ENCODE measurements at places on chromosomes 7 and 10.

GRCh38 chr7:76316984-76317781, 14.7 kb downstream of the HSPB1 start:
- no peak for DNase-seq

- no peak for DNase-seq
These were observed 273.8 kb downstream of the AUTS2 start for GRCh38 chr7:69871886-69872569.

GRCh38 chr7:5553298-5553877, 129.8 kb upstream of the TNRC18 start:
- DNase-seq: no peak

DNA sequence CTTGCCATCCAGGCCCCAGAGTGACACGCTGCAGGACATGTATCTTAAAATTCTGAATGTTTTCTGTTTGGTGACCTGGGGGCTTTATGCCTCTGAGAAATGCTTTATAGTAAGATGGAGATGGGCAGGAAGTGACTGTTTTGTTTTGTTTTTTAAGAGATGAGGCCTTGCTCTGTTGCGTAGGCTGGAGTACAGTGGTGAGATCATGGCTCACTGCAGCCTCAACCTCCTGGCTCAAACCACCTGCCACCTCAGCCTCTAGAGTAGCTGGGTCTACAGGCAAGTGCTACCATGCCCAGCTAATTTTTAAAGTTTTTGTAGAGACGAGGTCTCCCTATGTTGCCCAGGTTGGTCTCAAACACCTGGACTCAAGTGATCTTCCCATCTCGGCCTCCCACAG, 20.6 kb downstream of the ZNF777 start:
- no peak for DNase-seq

DNA sequence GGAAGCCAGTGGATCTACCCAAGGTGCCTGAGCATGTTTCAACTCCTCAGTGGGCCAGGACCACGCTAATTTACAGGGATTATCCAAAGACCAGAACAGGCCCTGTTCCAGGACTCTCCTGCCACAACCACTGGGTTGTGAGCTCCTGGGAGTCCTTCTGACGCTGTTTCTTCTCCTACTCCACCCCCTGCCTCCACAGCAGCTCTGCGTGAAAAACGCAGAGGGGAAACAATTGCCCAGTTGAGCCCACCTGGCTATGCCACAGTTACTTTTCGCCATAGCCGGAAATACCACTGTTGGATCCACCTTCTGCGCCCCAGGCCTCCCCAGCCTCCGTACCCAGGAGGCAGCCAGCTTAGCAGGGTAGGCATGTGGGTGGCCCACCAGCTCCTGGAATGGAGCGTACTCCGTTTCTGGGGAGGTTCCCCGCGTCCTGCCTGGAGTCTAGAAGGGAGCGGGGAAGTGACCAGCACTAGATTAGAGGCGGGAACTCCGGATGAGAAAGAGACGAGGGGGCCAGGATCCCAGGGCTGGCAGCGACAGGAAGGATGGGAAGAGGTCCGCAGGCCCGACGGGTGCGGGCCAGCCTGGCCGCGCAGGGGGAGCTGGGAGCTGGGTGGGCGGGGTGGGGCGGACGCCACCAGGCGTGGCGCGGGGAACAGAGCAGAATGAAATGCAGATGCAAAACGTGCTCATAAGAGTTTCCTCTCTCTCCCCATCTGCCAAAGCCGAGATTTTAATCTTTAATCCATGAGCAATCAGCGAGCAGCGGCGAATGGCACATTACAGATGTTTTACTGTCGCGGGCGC, 32.1 kb upstream of the PAX2 start:
- no peak for DNase-seq

DNA sequence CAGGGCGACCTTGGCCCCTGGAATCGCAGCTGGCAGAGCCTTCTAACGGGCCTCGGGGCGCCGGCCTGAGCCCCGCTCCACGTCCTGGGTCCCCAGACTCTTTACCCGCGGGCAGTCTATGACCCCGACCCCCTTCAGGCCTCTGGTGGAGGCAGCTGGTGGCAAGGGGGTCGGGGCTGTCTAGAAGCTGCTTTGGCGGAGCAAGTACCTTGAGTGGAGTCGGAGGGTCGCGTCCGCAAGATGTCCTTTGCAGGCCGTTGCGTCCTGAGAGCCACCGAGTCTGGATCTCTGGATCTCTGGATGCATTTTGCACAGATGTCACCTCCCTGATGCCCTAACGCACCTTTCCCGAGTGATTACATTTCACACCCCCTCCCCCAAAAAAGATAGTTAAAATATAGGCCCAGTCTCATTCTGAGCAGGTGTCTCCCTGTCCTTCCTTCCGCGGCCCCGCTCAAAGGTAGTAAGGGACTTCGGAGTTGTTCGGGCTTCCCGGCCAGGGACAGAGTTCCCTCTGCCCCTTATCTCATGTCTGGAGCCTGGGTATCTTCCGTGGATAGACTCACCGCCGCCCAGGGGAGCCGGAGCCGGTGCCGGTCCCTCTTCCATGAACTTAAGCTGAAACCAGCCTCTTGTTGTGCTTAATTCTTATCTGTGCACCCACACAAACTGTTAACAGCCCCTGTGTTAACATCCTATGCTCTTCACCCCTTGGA, 457 bp downstream of the ACADSB start:
- DNase-seq: peak; percentile 41

DNA sequence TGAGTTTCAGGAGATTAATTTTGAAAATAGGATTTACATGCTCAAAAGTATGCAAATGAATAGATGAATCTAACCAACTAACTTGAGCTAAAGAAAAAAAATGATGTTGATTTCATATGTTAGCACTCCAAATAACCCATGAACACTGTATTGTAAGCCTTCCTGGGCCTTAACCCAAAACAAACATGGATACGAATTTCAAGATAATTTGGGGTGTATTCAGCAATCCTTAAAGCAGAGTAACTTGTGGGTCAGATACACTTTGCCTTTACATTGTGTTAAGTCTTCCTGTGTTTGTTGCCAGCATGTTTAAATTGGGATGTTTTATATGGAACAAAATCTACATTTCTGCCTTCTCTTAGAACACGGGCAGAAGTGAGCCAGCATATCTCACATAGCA, 124.2 kb upstream of the WDR11 start:
- DNase-seq: no peak

- DNase-seq: no peak
These were observed 1.5 kb upstream of the MEST start for GRCh38 chr7:130490311-130490791.

DNA sequence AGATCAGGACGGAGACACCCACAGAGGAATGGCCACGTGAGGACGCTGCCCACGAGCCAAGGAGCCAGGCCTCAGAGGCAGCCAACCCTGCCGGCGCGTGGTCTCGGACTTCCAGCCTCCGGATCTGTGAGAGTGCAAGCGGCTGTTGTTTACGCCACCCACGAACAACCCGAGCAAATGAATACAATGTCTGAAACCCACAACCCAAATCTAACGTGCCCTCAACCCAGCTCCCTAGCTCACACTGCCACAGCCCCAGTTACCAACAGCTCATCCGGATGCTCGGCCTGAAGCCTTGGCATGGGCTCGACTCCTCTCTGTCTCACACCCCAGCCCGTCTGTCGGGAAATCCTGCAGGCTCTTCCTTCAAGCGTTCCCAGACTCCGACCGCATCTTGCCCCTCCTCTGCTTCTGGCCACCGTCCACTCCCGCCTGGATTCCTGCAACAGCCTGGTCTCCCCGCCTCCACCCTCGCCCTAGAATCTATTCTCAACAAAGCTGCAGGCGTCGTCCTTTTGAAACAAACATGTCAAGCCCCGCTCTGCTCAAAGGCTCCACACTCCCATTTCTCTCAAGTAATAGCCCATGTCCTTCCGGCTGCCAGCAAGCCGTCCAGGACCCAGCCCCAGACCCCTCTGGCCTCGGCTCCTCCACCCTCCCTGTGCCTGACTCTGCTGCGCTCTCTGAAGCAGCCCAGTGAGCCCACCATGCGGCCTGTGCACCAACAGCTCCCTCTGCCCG, 35.3 kb downstream of the STK32C start:
- DNase-seq: no peak

- DNase-seq: no peak
These were observed 23.1 kb downstream of the PLPP4 start for GRCh38 chr10:120480065-120480600.

- DNase-seq: no peak
These were observed 2.0 kb downstream of the MNX1 start for GRCh38 chr7:157008206-157009169.

DNA sequence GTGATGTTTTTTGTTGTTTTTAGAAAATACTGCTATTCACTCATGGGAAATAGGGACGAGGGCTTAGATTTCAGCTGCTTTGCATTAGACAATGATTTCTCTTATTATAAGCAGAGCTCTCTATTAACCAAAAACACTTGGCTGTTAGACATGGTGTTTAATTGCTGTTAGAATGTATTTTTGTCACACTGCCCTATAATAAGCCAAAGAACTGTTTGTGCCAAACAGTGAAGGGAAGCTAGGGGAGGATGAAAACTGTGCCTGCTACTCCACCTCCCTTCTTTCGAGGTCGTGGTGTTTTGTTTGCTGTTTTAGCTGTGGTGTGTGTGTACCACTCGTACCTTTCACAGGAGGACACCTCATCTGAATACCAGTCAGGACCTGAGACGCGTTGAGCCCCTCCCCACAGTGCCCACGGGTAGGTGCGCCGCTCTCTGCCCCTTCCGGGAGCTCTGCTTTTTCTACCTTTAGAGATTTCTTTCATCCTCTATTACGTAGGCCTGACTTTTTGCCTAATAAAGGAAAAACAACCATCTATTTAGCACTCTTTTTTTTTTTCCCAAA, 57.9 kb downstream of the CUX1 start:
- DNase-seq: no peak

DNA sequence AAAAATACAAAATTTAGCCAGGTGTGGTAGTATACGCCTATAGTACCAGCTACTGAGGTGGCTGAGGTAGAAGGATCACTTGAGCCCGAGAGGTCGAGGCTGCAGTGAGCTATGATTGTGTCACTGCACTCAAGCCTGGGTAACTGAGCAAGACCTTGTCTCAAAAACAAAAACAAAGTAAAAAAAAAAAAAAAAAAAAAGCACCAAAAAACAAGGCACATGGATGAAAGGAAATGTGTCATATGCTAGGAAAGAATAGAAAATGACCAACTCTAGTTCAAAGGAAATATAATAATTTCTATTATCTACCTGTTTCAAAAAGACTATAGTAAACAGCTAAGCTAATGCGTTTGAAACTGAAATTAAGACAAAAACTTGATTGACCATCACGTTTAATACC, 33.8 kb downstream of the UBE2H start:
- DNase-seq: no peak
